ENCODE measurements at places on chromosomes 1 and 21.

DNA sequence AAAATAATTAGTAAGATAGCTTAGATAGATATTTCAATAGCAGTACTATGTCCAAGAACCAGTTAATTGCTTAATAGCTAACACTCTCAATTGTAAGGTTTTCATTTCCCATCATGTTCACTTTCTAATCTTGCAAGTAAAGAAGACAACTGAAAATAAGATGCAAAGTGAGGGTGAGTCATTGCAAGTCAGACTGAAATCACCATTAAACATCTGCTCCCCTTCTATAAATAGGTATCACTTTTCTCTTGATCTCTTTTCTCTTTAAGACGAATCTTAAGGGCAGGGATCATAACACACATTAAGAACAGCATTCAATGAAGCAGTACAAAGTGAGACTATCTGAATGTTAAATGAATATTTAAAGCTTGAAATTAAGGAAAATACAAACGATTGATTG, 40.4 kb downstream of the UBR4 start:
- no peak for DNase-seq

- DNase-seq: no peak
Observed at GRCh38 chr1:157069601-157070000, 24.1 kb upstream of the ARHGEF11 start.

DNA sequence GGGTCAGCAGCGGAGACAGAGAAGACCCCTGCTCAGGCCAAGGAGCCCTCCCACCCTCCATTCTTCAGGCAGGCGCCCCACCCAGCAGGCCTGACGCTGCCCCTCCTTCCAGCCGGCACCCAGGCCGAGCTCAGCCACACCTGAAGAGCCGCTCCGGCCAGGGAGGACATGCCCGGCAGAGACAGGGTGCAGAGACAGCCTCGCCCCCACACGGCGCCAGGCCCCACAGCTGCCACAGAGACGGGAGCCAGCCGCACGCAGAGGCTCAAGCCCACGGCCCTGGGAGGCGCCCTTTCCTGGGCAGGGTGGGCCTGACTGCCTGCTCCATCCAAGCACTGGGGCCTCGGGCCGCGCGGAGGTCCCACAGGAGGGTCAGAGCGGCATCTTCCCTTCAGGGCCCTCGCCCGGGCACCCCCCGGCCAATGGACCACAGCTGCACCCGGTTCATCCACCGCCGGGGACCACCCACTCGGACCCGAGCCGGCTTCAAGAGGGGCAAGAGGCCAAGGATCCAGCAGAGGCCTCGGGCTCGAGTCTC, 5.2 kb downstream of the TTLL10 start:
- DNase-seq: no peak

DNA sequence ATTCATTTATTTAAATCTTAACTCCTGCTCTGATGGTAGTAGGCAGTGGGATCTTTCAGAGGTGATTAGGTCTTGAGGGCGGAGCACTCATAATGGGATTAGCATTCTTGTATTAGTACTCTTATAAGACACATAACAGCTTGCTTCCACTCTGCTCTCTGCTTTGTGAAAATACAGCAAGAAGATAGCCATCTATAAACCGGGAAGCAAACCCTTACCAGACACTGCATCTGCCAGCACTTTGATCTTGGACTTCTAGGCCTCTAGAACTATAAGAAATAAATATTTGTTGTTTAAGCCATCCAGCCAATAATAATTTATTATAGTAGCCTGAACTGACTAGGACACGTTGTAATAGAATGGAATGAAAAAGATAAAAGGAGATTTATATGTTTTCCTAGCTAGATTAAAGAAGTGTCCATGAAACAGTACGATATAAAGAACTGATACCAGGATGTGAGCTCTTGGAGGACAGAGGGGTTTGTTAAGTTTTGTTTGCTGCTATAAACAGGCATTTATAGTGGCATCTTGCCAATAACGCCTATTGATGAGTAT, 869.9 kb downstream of the MRPL39 start:
- no peak for DNase-seq

- DNase-seq: no peak
Observed at GRCh38 chr1:24275510-24275909, 43.6 kb upstream of the GRHL3 start.

DNA sequence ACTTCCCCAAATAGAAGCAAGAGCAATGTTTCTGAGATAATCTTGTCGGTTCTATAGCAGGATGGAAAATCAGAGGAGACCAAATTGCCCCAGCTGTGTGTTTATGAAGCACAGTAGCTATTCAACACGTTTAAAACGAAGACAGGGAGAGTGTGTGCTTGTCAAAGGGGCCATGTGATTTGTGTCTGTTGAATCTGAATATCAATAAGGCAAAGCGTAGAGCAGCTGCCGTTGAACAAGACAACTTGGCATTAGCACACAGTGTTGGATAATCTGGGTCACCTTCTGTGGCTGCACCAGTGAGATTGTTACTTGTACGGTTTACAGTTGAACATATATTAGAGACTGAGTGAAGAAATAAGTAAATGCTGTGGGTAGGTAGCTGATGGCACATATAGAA, 1.0 kb downstream of the CRB1 start:
- no peak for DNase-seq

- DNase-seq: no peak
Observed at GRCh38 chr1:151347523-151348246, 633 bp upstream of the RFX5 start.

DNA sequence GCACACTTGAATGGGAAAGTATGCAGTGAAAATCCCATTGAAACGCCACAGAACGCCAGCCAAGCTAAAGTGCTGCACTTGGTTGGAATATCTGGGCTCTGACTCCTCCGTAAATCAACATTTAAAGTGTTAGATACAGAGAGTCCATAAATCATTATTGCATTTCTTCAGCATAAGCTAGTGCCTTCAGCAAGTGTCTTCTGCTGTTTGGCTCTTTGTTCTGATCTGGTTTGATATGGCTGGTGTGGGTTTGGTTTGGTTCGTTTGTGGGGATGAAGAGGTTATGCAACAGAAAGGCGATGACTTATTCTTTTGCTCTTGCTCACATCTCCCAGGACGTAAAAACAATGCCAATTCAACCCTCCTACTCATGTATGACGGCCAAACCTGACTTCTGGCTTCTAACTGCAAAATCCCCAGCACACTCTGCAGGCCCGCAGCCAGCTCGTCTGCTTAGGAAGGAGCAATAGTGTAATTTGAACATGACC, 121.8 kb upstream of the ERG start:
- no peak for DNase-seq

- DNase-seq: peak; percentile 22
Observed at GRCh38 chr1:101122452-101123166, 97.0 kb upstream of the DPH5 start.

- no peak for DNase-seq
Observed at GRCh38 chr1:67690018-67690363, 5.0 kb downstream of the GADD45A start.

DNA sequence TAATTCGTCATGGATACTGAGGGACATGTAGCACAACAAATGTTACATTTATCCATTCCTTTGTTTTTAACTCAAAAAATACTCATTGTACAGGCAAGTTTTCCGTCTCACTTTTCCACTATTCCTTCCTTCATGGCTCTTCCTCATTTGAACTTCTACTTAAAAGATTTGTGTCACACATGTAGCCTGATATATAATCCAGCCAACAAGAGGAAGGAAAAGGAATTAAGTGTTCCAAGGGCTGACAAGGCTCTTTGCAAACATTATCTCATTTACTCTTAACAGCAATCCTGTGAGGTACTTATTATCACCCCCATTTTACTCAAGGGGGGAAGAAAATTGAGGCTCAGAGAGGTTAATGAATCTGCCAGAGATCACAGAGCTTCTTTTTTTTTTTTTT, 22.9 kb downstream of the CD244 start:
- no peak for DNase-seq

Measured in CD4-positive, alpha-beta memory T cell (primary cell).